ENCODE measurements at places on chromosomes 6 and 20.

- no peak for DNase-seq
These were observed 72.3 kb upstream of the TOX2 start for GRCh38 chr20:43842126-43843020.

GRCh38 chr6:50610562-50610961 lies 102.8 kb upstream of the TFAP2D start:
- no peak for DNase-seq

DNA sequence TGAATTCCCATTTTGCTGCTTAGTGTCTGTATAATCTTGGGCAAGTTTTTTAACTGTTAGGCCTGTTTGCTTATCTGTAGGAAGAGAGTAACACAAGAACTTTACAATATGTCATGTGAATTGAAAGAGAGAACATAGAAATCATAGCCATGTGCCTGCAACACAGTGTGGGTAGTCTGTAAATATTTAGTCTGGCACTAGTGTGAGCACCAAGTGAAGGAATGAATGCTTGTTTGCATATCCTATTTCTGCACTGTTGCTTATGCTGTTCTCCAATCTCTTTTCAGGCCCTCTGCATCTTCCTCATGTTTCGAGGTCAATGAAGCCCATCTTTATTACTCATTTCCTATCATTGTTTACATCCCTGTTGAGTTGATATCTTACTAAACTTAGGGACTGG lies 49.2 kb downstream of the CBFA2T2 start:
- DNase-seq: no peak

DNA sequence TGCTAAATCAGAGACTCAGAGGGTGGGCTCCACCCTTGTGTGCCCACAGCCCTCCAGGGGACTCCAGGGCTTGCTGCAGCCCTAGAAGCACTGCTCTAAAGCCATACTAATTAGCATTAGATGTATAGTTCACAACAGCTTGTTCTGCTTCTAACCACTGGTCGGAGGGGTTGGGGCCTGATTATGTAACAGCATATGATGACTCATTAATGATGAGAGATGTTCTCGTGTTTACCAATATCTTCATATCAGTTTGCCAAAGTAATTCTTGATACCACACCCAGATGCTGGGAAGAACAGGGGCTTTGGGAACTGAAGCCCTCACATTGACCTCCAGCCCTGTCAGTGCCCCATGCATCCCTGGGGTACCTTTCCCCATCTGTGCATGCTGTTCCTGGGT lies 104.1 kb upstream of the FOXA2 start:
- no peak for DNase-seq

GRCh38 chr6:103734016-103734415 lies 1125.7 kb downstream of the HACE1 start:
- DNase-seq: no peak

GRCh38 chr6:157193443-157193996 lies 129.8 kb downstream of the TMEM242 start:
- DNase-seq: no peak

DNA sequence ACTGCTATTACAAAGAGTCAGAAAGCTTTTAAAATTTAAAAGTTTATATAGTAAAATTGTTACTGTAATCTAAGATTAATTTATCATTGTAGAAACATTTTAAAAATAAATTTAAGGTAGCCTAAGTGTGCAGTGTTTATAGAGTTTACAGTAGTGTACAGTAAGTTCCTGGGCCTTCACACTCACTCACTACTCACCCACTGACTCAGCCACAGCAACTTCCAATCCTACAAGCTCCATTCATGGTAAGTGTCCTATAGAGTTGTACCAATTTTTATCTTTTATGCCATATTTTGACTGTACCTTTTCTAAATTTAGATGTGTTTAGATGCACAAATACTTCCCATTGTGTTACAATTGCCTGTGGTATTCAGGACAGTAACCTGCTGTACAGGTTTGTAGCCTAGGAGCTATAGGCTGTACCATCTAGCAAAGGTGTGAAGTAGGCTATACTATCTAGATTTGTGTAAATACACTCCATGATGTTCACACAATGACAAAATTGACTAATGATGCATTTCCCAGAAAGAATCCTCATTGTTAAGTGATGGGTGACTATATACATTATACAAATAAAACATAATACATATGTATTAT lies 10.2 kb upstream of the TMEM170B start:
- DNase-seq: no peak

- no peak for DNase-seq
These were observed at the start of gene B3GAT2 for GRCh38 chr6:70956451-70957283. TSS of gene B3GAT2 (minus strand) at chr6:70957060. CDS start at chr6:70956429, 631 bp downstream.

DNA sequence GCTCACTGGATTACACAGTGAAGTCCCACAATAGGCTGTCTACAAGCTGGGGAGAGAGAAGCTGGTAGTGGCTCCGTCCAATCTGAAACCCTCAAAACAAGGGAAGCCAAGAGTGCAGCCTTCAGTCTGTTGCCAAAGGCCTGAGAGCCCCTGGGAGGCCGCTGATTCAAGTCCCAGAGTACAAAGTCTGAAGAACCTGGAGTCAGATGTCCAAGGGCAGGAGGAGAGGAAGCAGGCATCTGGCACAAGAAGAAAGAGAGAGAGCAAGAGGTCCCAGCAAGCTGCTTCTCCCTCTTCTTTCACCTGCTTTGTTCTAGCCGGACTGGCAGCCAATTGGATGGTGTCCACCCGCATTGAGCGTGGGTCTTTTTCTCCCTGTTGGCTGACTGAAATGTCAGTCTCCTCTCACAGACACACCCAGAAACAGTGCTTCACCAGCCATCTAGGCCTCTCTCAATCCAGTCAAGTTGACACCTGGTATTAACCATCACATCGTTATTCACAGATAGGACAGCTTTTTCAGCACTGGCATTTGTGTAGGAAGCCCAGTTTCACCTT lies 51.2 kb downstream of the CRYBG1 start:
- DNase-seq: no peak

GRCh38 chr6:82364087-82365015 lies 734 bp downstream of the TPBG start:
- no peak for DNase-seq

- no peak for DNase-seq
These were observed 4.6 kb downstream of the DLK2 start for GRCh38 chr6:43450699-43451131.

DNA sequence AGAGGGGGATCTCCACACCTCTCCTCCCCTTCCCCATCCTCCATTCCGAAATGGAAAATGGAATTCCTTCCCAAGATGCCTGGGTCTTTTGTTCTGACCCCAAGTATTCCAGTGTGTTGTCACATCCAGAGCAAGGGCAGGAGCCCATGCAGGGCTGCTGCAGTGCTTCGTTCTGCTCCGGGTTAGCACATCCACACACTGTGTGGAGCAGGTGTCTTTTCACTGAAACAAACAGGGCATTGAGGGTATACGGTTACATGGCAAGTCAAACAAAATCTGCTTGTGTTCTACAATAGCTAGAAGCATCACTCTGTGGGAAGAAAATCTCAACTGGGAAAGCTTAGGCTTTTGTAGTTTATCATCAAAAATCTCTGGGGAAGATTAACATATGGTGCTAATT lies 56.9 kb downstream of the LYRM2 start:
- no peak for DNase-seq

- no peak for DNase-seq
These were observed 41.6 kb downstream of the UNC5CL start for GRCh38 chr6:40997234-40997957.

- no peak for DNase-seq
These were observed 359.2 kb upstream of the HSF2 start for GRCh38 chr6:122040261-122040660.

DNA sequence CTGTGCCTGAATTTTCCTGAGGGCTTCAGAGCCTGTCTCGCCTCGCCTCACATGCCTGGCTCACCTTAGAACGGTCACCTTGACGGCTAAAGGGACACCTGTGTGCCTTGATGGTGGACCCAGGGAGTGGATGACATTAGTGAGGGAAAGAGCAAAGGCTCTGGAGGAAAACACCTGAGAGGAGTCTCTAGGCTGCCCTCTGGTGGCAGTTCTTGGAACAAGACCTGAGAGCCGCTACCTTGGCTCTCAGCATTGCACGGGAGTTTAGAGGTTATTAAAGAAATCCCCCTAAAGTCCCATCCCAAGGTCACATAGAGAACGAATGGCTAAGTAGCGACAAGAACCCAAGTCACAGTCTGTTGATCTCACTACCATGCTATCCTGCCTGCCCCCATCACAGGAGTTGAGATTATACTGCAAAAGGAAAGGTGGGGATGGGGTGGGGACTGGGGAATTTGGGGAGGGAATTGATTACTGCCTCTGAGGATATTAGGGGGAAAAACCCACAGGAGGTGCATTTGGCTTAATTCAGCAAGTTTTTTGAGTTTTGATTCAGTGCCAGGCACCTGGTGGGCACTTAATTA lies 7.9 kb upstream of the CDSN start:
- no peak for DNase-seq

- DNase-seq: no peak
These were observed 1131.8 kb upstream of the GJE1 start for GRCh38 chr6:141000917-141001316.

DNA sequence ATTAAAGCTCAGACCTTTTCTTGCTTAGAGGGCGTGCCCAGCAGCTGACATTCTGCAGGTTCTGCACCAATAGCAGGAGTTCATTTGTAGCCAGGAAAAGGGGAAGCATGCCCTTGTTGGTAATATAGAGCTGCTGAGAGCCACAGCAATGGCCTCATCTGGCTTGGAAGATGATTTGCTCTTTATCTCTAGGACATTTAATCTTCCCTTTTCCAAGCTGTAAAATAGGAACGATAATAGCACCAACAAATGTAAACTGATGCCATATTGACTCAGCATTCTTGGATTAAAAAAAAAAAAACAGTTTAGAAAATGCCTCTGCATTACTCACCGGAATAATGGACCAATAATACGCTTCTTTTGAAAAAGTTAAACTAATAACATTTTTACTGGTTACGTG lies 93.4 kb upstream of the SLC2A12 start:
- no peak for DNase-seq

DNA sequence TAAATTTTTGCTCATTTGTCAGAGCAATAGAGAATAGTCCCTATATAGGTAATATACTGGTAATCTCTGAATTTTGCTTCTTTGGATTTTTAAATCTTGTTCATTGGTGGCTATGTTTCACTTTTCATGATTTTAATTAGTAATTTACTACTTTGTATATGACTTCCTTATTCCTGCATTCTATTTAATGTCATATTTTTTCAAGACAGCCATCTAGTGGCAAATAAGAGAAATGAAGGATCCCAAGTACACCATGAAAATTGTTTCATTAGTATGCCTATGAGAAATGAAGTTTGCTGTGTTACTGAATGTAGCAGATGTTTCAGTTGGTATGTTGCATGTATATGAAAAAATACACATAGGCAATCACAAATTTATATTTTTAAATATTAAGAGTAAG lies 82.4 kb downstream of the ZNF292 start:
- no peak for DNase-seq

DNA sequence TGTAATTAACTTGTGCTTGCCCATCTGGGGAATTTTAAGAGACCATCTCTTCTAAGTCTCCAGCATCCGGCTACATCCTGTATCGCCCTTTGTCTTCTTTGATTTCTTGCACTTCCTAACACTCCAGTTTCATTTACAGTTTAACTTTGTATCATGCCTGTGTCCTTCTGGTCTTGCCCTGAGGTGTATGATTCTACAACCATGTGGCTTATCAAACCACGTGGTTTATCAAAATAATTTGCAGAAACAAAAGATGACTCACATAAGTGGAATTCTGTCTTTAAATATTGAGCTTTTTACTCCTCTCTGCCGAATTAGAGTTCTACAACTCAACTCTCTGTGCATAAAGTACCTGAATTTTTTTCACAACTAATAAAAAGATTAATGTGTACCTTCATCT lies 580.7 kb downstream of the KIF16B start:
- DNase-seq: no peak

- DNase-seq: no peak
These were observed 241.1 kb upstream of the TSHZ2 start for GRCh38 chr20:52731093-52731492.

- DNase-seq: no peak
These were observed 986.2 kb upstream of the CITED2 start for GRCh38 chr6:140360651-140361050.

- no peak for DNase-seq
These were observed 50.5 kb downstream of the CBFA2T2 start for GRCh38 chr20:33540427-33540826.

DNA sequence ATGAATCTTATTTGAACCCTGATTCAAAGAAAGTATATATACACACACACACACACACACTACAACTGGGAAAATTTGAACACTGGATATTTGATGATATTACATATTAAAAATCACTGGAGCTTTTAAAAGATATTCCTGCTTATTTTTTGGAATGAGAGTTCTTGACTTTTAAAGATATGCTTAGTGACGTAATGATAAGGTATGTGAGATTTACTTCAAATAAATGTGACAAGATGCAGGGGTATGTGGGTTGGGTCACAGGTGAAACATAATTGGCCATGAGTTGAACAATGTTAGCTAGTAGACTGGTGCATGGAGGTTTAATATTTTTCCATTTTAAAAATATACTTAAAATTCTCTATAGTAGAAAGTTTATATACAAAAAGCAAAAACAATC lies 258.6 kb downstream of the CBLN4 start:
- DNase-seq: no peak

GRCh38 chr6:106959985-106960384 lies 14.5 kb downstream of the CD24 start:
- no peak for DNase-seq

- no peak for DNase-seq
These were observed 53.5 kb downstream of the CARMIL1 start for GRCh38 chr6:25332655-25333071.

DNA sequence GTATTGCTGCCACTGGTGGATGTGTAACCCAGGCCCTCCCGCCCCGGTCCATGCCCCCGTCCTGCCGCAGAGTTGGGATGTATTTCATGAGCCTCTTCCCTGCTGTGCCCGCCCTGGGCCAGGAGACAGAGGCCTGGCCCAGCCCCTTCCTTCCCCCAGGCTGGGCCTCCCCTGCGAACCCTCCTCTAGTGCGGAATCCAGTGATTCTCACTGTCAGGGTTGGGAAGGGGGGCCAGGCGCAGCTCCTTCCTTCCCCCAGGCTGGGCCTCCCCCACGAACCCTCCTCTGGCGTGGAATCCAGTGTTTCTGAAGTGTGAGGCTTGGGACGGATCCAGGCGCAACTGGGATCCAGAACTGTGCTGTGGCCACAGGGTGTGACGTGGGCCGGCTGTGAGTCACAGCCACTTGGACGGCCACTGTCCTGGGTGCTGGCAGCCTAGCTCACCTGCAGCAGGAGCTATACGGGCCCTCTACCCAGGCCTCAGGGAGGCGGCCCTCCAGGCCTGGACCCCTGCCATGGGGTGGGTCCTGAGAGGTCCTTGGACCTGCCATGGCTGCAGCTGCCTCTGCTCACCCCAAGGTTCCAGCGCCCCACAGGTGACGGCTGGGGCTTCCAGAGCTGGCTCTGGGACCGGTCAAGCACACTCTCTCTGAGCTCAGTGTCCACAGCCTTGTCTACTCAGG lies 28.3 kb downstream of the COL20A1 start:
- DNase-seq: no peak
